Gastrocnemius medialis (tissue), 4 donors: ENCODE measurements at places on chromosomes 13 and 19. TPM values are rescaled to one million over a fixed set of nuclear protein-coding genes. Genes with fewer than 3 reads are reported as not detected.

GRCh38 chr19:38662537-38663155 is 15.2 kb downstream of the ACTN4 start:
- DNase-seq = no peak
- peaks cover 99% of the 10 kb centered on the region for H3K4me1 ChIP-seq
- H3K27ac ChIP-seq = peak overlapping the region; percentile 100

DNA sequence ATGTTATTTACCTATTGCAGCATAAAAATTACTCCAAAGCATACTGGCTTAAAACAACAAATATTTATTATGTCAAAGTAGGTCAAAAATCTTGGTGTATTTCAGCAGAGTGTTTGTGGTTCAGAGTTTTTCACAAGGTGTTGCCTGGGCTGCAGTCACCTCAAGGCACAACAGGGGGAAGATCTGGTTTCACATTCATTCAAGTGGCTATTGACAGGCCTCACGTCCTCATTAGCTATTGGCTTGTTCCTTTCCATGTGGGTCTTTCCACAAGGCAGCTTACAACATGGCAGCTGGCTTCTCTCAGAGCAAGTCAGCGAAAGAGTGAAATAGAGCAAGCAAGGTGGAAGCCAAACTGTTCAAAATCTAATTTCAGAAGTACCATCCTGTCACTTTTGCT is 602.9 kb downstream of the OLFM4 start:
- DNase-seq = no peak
- H3K27ac ChIP-seq = no peak overlapping the region
- no peaks in the 10 kb centered on the region for H3K27me3 ChIP-seq

GRCh38 chr19:45496349-45496953 is 396 bp downstream of the RTN2 start:
- H3K36me3 ChIP-seq = no peaks in the 10 kb centered on the region
- H3K4me1 ChIP-seq = peaks cover 33% of the 10 kb centered on the region
- peak overlapping the region; percentile 80 for H3K4me3 ChIP-seq
- no peak for DNase-seq
- H3K27me3 ChIP-seq = peaks cover 4% of the 10 kb centered on the region
- peak overlapping the region; percentile 55 for H3K27ac ChIP-seq

DNA sequence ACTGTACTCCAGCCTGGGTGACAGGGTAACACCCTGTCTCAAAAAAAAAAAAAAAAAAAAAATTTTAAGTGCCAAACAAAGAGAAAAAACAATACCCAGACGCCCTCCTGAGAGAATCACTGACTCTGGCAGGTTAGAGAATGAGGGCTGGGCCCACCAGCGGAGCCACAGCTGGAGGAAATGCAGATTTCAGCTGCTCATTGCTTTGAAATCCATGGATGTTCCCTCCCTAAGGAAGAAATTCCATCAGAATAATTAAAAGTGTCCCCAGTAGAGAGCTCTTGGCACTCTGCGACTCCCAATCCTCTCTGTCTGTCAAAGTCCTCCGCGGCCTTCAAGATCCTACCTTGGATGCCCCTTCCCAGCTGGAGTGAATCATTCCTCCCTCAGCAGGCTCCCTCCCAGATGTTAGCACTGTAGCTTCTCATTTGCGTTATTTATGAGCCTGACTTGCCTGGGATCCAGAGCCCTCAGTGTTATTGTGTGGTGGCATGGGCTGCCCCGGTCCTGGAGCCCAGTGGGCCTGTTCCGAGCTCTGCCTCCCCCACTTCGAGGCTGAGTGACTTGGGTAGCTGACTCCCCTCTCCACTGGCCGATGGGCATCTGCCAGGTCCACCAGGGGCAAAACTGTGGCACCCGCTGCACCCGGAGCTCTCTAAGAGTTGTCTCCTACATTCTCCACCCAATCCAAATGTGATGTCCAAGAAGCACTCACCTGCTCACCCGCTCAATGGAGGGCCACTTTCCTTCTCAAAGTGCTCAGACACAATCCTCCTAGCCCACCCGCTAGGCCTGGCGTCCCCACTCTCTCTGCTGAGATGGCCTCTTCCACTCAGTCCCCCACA is 47.0 kb downstream of the SERP2 start:
- no peaks in the 10 kb centered on the region for H3K27me3 ChIP-seq
- no peak overlapping the region for H3K27ac ChIP-seq
- DNase-seq = no peak
- no peaks in the 10 kb centered on the region for H3K4me1 ChIP-seq

Gene CCDC8
- total RNA-seq = 0.46 TPM

GRCh38 chr13:42356184-42356575 is 84.2 kb downstream of the AKAP11 start:
- H3K36me3 ChIP-seq = no peaks in the 10 kb centered on the region
- H3K4me1 ChIP-seq = no peaks in the 10 kb centered on the region
- DNase-seq = no peak
- H3K27me3 ChIP-seq = no peaks in the 10 kb centered on the region

- peaks cover 6% of the 10 kb centered on the region for H3K36me3 ChIP-seq
- peak overlapping the region; percentile 67 for H3K27ac ChIP-seq
- H3K4me1 ChIP-seq = peaks cover 33% of the 10 kb centered on the region
These were observed 8.8 kb downstream of the GTPBP3 start for GRCh38 chr19:17346109-17346671.

DNA sequence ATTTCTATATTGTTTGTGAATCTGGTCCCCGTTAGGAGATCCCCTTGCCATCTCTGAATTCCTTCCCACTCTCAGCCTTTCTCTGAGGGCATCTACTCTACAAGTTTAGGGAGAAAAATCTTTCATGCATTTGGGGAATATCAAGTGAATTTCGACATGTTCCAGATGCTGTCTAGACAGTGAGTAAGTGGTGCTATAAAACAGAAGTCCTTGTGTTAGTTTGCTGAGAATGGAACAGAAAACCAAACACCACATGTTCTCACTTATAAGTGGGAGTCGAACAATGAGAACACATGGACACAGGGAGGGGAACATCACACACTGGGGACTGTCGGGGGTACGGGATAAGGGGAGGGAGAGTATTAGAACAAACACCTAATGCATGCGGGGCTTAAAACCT is 5.1 kb downstream of the OR7A10 start:
- no peak overlapping the region for H3K27ac ChIP-seq
- H3K36me3 ChIP-seq = no peaks in the 10 kb centered on the region
- no peak overlapping the region for H3K4me3 ChIP-seq
- no peaks in the 10 kb centered on the region for H3K4me1 ChIP-seq
- no peak for DNase-seq

Gene SYNE4
- total RNA-seq = not detected

Gene YJU2
- total RNA-seq = 13.5 TPM

Gene RNF113B
- total RNA-seq = not detected

DNA sequence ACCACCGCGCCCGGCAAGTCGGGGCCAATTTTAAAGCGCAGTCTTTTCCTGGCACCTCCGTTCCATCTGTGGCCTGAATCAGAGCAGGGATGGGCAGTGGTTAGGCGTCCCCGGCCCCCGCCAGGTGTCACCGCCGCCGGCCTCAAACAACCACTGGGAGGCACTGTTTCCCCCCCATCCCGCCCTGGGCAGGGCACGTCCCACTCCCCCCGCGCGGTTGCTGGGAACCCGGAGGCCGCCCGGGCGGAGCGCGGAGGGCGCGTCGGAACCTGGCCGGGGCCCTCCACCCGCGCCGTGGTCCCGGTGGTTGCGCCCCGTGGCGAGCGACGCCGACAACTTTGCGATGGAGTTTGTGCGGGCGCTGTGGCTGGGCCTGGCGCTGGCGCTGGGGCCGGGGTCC is at the start of gene GRIN3B:
Gene GRIN3B, plus strand, starts transcription at position 325 of the 400 bp plus-strand sequence. Its CDS starts 19 bp downstream, at position 344.
- peaks cover 78% of the 10 kb centered on the region for H3K27me3 ChIP-seq
- no peaks in the 10 kb centered on the region for H3K36me3 ChIP-seq
- no peak within 1 kb of the TSS for H3K27ac ChIP-seq
- H3K4me3 ChIP-seq = no peak within 1 kb of the TSS

Gene SNAPC2
- total RNA-seq = 6.3 TPM

Gene DPRX
- total RNA-seq = 3.0 TPM

DNA sequence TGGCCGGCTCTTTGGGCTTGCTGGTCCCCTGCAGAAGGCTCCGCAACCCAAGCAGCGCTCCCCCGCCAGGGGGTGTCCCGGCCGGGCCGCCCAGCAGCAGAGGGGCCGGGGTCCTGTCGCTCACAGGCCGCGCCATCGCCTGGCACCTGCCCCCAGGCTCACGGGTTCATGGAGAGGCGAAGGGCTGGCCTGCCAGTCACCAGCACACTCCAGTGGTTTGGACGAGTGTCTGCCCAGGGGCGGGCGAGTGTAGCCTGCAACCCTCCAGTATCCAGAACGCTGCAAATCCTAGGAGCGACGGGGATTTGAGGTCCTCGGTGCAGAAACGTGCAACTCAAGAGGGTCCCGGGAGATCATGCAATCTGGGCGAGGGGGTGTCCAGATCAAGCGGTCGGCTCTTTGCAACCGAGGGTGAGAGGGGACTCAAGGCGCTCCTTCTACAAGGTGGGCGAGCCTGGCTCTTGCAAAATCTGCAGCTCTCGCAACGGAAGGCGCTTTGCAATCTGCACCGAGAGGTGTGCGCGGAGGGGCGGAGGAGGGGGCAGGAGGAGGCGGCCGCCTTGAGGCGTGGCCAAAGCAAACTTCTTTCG is at the start of gene DBP:
Gene DBP, minus strand, starts transcription at position 521 of the 590 bp plus-strand sequence. Its CDS starts 385 bp downstream, at position 136.
- H3K36me3 ChIP-seq = no peaks in the 10 kb centered on the region
- peaks cover 50% of the 10 kb centered on the region for H3K4me1 ChIP-seq
- DNase-seq = peak; percentile 79
- H3K4me3 ChIP-seq = peak within 1 kb of the TSS; percentile 69

DNA sequence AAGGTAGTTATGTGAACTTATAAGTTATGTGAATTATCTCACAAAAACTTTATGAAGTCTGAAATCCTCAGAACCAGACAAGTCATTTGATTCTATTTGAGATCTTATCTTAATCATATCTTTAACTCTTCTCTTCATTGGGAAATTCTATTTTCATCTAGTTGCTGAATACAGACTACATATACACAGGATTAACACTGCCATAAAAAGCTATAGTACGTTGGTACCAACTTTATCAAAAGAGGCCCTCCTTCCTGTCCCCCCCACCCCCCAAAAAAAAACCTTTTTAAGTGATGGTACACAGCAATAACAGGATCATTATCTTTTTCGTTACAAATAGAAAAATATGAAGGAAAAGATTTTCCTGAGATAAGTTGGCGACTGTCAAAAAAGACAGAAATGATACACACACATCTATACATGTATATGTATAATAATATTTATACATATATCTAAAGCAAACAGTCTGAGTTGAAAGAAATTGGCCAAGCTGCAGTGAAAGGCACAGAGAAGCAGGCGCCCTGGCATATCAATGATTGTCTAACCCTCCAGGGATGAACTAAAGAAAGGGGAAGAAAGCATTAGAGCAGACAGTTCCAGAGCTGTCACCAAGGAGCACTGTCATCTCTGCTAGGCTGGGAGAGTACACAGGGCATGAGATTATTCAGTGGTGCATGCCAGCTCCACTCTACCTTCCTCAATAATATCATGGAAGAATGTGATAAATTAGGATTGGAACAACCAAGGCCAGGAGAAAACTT is 116.7 kb downstream of the KLF12 start:
- H3K36me3 ChIP-seq = no peaks in the 10 kb centered on the region
- DNase-seq = no peak
- no peak overlapping the region for H3K4me3 ChIP-seq
- H3K27me3 ChIP-seq = no peaks in the 10 kb centered on the region
- H3K27ac ChIP-seq = no peak overlapping the region
- H3K4me1 ChIP-seq = no peaks in the 10 kb centered on the region

Gene PABPC3
- not detected for total RNA-seq

- no peaks in the 10 kb centered on the region for H3K27me3 ChIP-seq
- H3K4me1 ChIP-seq = peaks cover 17% of the 10 kb centered on the region
- H3K27ac ChIP-seq = no peak overlapping the region
- H3K36me3 ChIP-seq = no peaks in the 10 kb centered on the region
- H3K4me3 ChIP-seq = no peak overlapping the region
These were observed 44.3 kb upstream of the TEX29 start for GRCh38 chr13:111275995-111276618.

Gene ARRDC5
- total RNA-seq = not detected

DNA sequence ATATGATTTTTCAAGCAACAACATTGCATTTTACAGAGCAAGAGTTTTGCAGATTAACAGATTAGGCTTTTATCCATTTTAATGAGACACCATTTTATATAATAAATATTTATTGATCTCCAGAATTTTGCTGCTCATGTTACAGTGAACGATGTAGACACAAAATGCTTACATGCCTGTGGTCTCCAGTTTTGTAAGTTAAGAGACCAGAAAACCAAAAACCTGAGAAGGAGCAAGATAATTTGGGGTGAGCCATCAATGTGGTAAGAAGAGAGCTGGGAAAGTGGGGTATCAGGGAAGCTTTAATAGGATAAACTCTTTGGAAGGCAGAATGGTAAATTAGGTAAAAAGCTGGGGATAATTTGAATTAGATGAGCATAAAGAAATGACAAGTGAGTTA is 2100.5 kb upstream of the PCDH20 start:
- no peaks in the 10 kb centered on the region for H3K27me3 ChIP-seq
- DNase-seq = no peak
- no peak overlapping the region for H3K27ac ChIP-seq
- no peaks in the 10 kb centered on the region for H3K36me3 ChIP-seq
- H3K4me3 ChIP-seq = no peak overlapping the region

DNA sequence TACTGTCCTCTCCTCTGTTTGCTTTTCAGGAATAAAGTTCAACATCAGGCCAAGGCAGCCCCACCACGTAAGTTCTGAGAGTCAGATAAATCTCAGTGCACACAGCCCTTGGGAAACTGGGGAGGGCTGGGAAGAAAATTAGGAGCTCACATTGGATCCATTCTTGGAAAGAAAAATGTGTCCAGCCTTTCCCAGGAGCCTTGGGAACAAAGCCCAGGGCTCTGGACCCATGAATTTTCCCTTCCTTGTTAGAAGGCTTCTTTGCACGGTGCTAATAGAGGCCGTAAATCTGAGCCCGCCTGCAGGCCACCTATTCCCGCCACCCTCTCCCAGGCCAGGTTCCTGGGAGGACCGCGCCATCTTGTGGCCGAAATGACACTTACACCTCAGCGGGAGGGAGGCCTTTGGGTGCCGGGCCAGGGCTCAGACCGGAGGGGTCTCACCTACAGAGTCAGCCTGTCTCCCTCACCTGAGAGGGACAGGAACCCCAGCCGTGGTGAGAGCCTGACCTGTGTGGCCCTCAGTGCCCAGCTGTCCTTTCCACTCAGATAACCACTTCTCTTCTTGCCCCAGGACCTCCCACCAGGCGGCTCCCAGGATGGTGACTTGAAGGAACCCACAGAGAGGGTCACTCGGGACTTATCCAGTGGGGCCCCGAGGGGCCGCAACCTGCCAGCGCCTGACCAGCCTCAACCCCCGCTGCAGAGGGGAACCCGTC is 25.1 kb upstream of the KCTD15 start:
- DNase-seq = peak; percentile 24
- no peak overlapping the region for H3K27ac ChIP-seq
- H3K27me3 ChIP-seq = no peaks in the 10 kb centered on the region
- H3K4me1 ChIP-seq = no peaks in the 10 kb centered on the region

DNA sequence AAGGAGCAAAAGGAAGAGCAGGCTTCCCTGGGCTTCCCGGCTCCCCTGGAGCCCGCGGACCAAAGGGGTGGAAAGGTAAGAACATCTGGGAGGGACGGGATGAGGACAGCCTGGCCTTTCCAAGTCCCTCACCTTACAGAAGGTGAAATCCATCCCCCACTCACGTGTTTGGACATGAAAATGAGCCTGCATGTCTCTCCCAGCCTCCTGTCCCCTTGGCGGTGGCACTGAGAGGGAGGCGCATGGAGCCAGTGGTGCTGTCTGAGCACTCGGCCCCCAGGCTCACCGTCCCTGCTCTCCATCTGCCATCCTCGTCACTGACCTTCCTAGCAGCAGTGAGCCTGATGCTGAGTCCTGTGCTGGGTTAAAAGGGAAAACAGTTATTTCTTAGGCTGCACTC is 104.2 kb downstream of the RAB20 start:
- H3K27me3 ChIP-seq = no peaks in the 10 kb centered on the region
- H3K4me1 ChIP-seq = no peaks in the 10 kb centered on the region
- no peak overlapping the region for H3K27ac ChIP-seq
- no peaks in the 10 kb centered on the region for H3K36me3 ChIP-seq

Gene RNF225
- total RNA-seq = not detected
